BJ (cell line): ENCODE measurements at places on chromosomes 16 and 17.

GRCh38 chr17:38741921-38742410 is 6.2 kb downstream of the PCGF2 start:
- DNase-seq, result no peak

DNA sequence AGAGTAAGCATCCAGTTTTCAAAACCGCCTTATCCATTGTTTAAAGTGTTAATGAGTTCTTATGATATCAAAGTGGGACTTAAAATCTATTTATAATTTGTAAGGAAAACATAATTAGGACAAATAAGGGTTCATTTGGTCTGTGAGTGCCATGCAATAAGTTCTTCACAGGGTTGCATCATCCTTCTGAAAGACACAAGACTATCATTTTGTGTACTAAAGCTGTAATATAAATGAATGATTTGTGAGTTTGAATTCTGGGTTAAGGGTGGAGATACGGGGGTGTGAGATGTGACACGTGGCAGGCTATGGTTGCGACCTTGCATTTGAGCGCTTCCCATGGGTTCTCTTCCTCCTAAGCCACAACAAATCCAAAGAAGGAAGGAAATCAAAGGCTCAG is 6.8 kb downstream of the GAN start:
- DNase-seq, result no peak

DNA sequence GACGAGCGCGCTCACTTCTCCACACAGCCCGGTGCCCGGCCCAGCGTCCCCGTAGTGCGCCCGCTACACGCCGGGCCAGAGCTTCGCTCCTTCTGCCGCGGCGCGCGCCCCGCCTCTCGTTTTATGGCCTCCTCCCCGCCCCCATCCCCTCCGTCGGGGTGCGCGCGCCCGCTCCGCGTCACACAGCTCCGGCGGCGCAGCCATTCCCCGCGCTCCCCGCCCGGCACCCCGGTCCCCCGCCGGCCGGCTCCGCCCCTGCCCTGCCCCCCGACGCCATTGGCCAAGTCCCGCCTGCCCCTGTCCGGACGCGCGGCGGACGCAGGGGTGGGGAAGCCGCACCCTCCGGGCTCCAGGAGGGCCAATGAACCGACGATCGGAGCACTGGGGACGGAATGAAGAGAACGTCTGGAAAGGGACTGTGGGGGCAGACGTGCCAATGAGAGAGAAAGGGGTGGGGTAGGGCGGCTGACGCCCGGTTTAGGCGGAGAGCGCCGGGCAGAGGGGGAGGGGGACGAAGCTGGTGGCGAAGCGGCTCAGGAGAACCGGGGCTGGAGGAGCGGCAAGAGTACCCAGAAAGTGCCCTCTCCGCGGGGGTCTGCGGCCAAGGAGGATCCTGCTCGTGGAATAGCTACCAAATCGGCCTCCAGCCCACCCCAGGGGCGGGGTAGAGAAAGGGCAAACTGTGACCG is at the start of gene TOB1:
Gene TOB1 (minus strand): TSS at position 94 of the 689 bp plus-strand sequence. CDS start 2,337 bp downstream, outside the sequence.
- DNase-seq, result peak; percentile 80

- DNase-seq, result no peak
Measured at GRCh38 chr17:50147841-50148225, 2.6 kb downstream of the PPP1R9B start.

DNA sequence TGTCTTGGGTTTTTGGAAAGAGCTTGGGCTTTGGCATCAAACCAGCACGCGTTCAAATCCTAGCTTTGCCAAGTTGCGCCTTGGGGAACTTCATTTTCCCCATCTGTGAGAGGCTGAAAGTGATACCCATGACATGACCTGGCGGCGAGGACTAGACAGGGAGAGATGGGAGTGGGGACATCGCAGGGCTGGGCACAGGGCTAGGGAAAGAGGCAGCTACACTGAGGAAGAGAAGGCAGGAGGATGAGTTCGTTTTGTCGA is 202.9 kb downstream of the IRF8 start:
- DNase-seq, result no peak

DNA sequence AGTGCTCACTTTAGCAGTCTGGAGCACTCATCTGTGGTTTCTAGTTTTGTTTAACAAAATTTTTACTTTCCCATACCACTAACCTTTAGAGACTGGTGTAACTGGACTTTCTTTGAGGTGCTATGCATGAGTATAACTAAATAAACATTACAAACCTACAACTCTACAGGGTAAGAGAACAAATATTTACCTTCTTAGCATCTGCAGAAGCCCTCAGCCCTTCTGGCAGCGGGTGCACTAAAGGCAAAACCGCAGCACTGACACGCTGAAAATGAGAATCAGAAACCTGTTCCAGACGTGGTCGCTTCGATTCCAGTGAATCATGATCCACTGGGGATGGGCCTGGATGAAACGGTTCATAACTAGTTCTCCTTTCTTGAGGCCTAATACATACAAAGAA is 43.7 kb downstream of the NCOR1 start:
- DNase-seq, result peak; percentile 3

DNA sequence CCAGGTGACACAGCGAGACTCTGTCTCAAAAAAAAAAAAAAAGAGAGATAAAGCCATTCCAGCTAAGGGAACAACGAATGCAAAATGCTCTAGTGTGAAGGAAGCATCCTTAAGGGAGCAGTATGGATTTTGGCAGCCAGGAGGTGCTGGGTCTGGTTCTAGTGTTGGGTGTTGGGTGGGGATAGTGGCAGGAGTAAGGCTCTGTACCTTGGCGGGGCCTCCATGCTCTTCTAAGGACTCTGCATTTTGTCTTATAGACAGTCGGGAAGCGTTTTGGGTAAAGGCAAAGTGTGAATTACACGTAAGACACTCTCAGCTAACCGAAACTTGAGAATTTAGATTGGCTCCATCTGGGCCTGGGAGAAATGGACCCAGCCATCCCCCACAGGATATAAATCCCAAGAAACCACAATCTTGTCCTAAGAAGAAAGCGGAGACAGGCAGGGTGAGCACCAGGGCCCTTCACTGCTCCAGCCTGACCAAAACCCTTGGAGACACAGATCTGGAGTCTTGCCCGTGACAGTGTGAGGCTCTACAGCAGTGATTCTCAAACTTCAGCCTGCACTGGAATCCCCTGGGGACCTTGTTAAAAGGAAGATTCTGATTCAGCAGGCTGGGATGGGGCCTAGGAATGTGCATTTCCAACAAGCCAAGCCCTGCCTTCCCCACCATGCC is 33.1 kb upstream of the PHB1 start:
- DNase-seq, result no peak

DNA sequence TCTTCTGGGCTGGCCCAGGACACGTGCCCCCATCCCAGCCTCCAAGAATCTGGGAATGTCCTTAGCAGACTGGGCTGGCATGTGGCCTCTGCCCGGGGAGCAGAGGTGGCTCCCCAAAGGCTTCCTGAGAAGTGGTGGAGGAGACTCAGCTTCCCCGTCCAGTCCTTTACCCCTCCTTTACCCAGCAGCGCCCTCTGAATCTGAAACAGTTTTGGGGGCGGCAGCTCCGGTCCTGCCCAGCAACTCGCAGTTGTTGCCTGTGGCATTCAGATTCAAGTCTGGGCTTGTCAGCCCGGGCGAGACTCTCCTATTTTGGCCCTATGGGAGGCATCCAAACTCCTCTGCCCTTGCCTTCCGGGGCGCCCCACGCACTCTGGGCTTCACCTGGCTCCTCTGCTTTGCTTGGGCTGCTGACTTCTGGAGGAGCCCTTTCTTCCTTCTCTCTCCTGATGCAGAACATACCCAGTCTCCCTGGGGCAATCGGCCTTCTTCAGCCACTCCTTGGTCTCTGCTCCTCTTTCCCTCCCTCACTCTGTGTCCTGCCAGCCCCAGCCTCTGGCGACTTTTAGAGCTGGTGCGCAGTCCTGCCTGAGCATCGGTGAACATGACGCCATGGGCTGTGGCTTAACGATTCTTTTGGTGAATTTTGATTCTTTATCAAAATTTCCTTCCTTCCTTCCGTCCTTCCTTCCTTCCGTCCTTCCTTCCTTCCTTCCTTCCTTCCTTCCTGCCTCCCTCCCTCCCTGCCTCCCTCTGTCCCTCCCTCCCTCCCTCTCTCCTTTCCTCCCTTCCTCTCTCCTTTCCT is 55.2 kb downstream of the CMIP start:
- no peak for DNase-seq

GRCh38 chr17:77725846-77726245 is 232.7 kb upstream of the TNRC6C start:
- DNase-seq, result no peak

DNA sequence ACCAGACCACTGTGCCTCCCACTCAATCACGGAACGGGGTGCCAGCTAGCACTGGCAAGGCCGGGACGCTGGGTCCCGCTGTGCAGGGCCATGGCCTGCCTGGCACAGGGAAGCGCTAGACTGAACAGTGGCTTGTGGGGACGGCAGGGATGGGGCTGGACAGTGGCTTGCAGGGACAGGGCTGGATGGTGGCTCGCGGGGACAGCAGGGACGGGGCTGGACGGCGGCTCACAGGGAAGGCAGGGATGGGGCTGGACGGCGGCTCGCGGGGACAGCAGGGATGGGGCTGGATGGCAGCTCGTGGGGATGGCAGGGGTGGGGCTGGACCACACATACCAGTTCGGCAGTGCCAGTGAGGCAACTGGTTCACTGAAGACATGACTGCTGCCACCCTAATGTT is 32.6 kb downstream of the LMF1 start:
- no peak for DNase-seq

- no peak for DNase-seq
Measured at GRCh38 chr17:44122816-44123355, 555 bp downstream of the HDAC5 start.

DNA sequence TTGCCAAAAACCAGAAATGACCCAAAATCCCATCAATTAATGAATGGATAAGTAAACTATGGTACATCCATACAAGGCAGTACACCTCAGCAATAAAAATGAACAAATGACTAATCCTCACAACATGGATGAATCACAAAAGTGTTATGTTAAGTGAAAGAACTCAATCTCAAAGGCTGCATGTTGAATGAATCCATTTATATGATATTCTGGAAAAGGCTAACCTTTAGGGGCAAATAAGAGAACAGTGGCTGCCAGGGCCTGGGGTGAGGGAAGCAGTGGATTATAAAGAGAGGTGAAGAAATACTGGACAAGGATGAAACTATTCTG is 46.1 kb upstream of the MSI2 start:
- no peak for DNase-seq

GRCh38 chr17:36525113-36525512 is 9.6 kb downstream of the MYO19 start:
- DNase-seq, result no peak

DNA sequence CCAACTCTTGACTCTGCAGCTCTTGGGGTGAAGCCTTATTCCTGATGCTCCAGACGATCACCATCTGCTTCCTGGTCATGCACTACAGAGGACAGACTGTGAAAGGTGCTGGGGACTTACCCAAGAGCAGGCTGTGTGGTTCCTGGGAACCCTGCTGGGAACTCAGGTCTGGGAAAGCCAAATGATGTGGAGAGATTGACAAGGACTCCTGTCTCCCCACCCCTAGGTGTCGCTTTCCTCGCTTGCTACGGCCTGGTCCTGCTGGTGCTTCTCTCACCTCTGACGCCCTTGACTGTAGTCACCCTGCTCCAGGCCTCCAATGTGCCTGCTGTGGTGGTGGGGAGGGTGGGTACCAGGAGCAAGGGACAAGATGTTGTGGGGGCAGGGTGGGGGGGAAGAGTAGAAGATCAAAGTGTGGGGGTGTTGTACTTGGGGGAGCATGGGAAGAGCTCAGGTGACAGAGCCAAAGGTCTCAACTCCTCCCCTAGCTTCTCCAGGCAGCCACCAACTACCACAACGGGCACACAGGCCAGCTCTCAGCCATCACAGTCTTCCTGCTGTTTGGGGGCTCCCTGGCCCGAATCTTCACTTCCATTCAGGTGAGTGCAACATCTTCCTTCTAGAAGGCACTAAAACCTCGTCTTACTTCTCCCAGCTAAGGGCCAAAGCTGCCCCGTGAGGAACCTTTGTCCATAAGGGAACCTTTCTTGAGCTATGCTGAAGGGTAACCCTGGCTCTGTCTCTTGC is 3.0 kb downstream of the SOX15 start:
- no peak for DNase-seq

GRCh38 chr16:81238296-81239011 is at the start of gene BCO1:
Gene BCO1 (plus strand): TSS chr16:81238689. CDS start chr16:81238909, 220 bp downstream.
- DNase-seq, result no peak

- DNase-seq, result no peak
Measured at GRCh38 chr16:180101-180675, at the start of gene HBQ1. Gene HBQ1 (plus strand): TSS chr16:180459. CDS start chr16:180487, 28 bp downstream.

- no peak for DNase-seq
Measured at GRCh38 chr16:24253192-24253591, 2.9 kb upstream of the CACNG3 start.

- no peak for DNase-seq
Measured at GRCh38 chr16:85550953-85551924, 61.9 kb upstream of the GSE1 start.

GRCh38 chr17:58532555-58532951 is 18.1 kb upstream of the MTMR4 start:
- no peak for DNase-seq

DNA sequence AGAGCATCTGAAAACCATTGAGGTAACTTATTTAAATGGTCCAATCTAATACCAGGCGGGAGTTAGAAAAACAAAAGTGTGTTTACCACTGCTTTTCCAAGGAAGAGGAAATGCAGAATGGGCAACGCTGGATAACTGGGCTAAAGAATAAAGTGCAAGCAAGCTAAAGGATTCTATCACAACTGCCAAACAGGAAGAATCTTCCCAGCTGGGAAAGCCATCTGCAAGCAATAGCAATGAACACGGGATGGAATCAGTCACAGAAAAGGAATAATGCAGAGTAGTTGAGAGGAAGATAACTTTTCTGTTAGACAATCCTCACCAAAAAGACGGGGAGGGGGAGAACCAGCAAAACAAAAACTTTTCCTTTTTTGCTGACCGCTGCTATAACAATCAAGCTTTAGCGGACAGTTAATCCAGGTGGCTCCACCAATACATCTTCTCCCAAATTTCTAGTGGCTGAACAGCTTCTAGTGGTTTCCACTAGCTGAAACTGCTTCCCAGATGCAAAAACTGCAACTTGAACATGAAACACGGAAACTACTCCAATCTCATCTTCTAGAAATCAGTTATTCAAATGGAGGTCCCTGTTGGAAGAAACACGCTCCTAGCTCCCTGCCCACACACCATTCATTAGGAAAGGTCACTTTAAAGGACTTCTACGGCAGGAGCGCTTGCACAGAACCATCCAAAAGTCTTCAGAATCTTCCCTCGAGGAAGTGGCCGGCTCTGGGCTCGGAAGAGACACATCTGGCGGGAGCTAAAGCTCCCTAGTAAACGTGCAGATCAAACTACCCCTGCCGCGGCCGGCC is 929 bp downstream of the TMEM11 start:
- DNase-seq, result no peak

DNA sequence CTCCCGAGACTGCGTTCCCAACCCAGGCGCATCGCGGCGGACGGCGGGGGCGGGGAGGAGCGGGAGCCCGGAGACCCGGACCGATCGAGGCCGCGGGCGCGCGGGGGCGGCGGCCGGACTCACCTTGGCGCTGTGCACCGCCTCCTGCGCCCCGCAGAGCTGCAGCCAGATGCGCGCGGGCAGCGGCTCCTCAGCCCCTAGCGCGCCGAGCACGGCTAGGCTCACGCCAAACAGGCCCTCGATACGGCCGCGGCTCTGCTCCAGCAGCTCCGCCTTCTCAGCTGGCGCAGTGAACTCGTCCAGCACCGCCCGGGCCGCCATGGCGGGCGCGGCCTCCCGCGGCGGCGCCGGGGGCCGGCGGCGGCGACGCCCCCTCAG is 339 bp downstream of the N4BP1 start:
- no peak for DNase-seq
